ENCODE measurements at places on chromosomes 12 and 14.

DNA sequence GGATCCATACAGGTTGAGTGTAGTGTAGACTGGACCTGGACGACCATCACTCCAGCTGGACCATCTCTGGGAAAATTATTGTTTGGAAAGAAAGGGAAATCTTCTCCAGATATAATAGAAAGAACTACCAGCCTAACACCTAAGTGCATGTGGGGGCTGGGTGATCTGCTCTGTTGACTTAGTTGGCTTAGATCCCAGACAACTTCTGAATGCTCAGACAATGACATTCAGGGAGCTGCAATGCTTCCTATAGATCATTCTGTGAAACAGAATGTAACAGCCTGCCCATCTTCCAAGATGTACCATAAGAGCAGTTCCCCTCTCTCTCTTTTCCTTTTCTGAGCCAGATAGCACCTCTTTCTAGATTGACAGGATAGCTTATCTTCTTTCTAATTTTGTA, 572.8 kb upstream of the STXBP6 start:
- DNase-seq: no peak

DNA sequence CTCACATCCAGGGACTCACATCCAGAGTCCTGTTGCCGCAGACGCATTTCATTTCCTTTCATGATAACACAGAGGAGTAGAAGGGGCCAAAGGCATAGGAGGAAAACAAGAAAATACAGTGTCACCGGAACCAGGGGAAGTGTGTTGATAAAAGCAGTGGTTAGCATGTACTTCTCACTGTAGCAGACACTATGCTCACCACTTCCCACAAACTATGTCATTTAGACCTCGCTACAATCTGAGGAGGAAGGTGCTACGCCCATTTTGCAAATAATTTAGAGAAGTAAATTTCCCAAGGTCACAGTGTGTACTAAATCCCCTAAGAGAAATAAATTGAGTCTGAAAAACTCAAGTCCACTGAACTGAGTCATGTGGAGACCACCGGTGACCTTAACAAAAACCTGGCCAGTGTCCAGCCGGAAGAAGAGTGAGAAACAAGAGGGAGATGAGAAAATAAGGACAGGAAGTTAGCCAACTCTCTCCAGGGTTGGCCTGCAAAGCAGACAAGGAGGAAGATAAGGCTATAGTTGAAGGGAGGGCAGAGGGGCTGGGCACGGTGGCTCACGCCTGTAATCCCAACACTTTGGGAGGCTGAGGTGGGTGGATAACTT, 25.8 kb upstream of the TMCC3 start:
- DNase-seq: peak; percentile 71

DNA sequence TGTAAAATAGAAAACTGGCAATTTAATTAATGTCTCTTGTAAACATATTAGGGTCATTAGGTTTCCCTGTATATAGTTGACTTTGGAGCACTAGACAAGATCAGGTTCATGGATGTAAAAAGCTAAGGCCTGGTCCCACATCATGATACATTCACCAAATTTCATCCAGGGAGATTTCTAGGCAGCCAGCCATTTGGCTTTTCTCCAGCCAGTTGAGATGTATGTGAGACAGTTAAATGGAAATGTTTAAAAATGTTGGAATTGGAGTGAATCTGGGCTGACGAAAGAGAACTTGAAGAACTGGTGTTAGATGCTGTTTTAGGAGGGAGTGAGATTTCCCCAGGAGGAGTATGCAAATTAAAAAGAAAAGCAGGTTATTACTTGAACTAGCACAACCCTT, 41.8 kb upstream of the CLEC14A start:
- DNase-seq: no peak

- peak; percentile 43 for DNase-seq
Observed at GRCh38 chr14:49970474-49971147, 77.7 kb downstream of the ARF6 start.

GRCh38 chr12:9634177-9634803, 26.6 kb upstream of the KLRB1 start:
- peak; percentile 64 for DNase-seq
